HuH-7 (cell line): ENCODE measurements at places on chromosomes 11 and 22.
A peak's percentile ranks its signal among the peaks of the same experiment; 100 is the strongest.

GRCh38 chr22:38870791-38871359 lies 1.1 kb downstream of the CBX6 start:
- no peak for DNase-seq

- DNase-seq = no peak
Observed at GRCh38 chr11:123255909-123256308, 60.9 kb upstream of the CLMP start.

- DNase-seq = no peak
Observed at GRCh38 chr11:79049741-79050179, 391.1 kb downstream of the TENM4 start.

GRCh38 chr11:18700375-18700774 lies 1.8 kb downstream of the TMEM86A start:
- no peak for DNase-seq

GRCh38 chr22:36991206-36991605 lies 28.0 kb downstream of the TST start:
- DNase-seq = no peak

DNA sequence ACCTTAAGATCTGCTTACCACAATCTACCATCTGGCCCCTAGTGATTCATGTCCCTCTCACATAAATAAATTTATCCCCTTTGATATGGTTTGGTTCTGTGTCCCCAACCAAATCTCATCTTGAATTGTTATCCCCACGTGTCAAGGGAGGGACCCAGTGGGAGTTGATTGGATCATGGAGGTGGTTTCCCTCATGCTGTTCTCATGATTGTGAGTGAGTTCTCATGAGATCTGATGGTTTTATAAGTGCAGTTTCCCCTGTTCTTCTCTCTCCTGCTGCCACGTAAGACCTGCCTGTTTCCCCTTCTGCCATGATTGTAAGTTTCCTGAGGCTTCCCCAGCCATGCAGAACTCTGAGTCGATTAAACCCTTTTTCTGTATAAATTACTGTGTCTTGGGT lies 37.2 kb downstream of the OR2AG2 start:
- DNase-seq = no peak

- no peak for DNase-seq
Observed at GRCh38 chr11:20544603-20545237, 54.7 kb upstream of the SLC6A5 start.

DNA sequence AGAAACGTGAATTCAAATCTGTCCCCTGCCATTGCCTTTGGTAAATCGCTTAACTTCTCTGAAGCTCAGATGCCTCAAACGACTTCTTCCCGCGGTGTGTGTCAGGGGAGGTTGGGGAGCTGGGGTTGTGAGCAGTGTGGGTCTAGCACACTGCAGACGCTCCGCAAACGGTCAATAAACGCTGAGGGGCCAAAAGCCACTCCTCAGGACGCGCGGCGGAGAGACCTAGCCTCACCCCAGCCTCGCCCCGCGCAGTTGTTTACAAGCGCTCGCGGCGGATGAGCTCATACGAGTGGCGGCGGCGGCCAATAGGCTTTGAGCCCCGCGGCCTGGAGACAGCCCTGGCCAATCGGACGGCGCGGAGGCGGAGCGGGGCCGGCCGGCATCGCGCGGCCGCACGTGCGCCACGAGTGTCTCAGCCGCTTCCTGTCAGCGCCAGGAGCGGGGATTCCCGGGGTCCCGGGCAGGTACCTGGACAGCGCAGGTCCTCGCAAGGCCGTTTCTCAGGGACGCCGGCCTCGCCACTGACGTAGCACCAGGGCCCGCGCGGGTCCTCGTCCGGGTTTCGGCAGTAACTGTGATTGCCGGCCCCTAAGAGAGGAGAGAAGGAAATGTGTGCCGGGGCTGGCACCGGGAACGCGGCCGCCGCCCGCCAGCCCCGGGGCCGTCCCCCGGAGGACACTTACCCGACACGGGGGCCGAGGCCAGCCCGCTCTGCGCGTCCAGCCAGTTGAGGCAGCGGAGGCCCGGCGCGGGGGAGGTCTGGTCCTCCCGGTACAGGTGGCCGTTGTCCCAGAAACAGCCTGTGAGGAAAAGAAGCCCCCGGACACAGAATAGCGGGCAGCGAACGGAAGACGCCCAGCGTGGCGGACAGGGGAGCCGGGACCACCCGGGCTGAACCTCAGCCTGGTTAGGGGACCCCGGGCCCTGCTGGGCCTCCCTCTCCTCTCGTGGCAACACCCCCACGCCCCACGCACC lies 1.5 kb downstream of the PIK3IP1 start:
- peak; percentile 97 for DNase-seq

DNA sequence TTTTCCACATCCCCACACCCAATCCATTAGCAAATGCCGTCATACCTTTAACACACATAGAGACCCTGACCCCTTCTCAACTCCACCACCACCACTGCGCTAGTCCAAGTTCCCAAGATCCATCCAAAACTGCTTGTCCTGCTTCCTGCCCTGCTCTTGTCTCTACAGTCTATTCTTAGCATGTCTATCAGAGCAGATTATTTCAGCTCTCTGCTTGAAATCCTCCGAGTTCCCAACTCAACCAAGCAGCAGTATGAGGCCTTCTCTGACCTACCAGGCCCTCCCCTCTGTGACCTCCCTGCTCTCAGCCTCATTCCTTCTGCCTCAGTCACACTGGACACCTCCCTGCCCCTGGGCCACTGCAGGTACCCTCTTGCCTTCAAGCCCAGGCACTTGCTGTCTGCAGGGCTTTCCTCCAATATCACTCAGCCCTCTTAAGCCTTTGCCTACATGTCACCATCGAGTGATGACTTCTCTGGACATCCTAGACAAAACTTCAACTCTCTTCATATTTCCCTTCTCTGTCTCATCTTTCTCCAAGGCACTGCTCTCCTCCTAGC lies 134.6 kb downstream of the SPATA19 start:
- DNase-seq = no peak

- DNase-seq = no peak
Observed at GRCh38 chr22:35306350-35306967, 6.8 kb downstream of the TOM1 start.

DNA sequence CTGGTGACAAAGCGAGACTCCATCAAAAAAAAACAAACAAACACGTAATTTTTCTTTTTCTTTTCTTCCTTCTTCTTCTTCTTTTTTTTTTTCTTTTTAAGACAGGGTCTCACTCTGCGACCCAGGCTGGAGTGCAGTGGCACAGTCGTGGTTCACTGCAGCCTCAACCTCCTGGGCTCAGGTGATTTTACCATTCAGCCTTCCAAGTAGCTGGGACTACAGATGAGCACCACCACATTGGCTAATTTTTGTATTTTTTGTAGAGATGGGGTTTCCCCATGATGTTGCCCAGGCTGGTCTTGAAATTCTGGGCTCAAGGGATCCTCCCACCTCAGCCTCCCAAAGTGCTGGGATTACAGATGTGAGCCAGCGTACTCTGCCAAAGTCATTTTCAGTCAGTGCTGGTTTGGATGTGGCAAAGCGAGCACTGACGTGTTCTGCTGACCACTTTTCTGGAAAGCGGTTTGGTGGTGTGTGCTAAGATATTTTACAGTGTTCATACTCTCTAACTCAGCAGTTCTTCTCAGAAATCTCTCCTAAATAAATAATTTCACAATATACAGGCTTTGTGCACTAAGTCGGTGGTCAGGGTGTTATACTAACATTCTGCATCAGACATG lies 10.7 kb downstream of the FAM118A start:
- DNase-seq = no peak

GRCh38 chr22:40805239-40805638 lies 13.9 kb downstream of the SLC25A17 start:
- DNase-seq = no peak

DNA sequence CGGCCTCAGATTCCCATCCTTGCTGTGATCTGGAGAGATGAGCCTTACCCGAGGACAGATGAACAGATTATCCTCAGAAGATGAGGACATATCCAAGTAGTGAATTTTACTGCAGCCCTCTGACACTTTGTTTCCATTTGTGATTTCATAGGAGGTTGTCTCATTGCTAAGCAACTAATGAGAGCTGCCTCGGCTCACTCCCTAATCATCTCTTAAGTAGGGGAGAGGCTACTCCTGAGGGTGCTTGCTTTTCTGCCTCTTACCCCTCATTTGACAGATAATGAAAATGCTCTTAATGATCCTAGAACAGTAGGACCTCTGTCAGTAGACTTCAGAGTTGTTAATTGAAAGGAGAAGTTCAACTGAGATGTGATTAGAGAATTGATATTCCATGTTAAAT lies 150.9 kb downstream of the TBC1D22A start:
- DNase-seq = no peak

- no peak for DNase-seq
Observed at GRCh38 chr22:48745842-48746788, 1081.6 kb downstream of the BRD1 start.

GRCh38 chr22:37260901-37261336 lies 16.9 kb upstream of the RAC2 start:
- peak; percentile 80 for DNase-seq

GRCh38 chr11:128906185-128907050 lies 15.3 kb downstream of the KCNJ5 start:
- DNase-seq = no peak

DNA sequence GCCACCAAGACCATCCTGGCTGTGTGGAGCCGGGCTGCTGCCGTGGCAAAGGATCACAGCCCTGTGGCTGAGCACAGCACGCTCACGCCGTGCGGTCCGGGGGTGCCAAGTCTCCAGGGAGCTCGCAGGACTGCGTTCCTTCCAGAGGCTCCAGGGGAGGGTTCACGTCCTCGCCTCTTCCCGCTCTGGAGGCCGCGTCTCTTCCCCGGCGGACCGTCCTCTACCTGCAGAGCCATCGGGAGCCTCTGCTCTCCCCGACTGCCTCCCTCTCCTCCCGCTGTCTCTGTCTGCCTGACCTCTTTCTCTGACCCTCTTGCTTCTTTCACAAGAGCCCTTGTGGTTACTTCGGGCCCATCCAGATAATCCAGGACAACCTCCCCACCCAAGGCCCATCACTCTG lies 11.4 kb upstream of the MUC5AC start:
- DNase-seq = no peak

DNA sequence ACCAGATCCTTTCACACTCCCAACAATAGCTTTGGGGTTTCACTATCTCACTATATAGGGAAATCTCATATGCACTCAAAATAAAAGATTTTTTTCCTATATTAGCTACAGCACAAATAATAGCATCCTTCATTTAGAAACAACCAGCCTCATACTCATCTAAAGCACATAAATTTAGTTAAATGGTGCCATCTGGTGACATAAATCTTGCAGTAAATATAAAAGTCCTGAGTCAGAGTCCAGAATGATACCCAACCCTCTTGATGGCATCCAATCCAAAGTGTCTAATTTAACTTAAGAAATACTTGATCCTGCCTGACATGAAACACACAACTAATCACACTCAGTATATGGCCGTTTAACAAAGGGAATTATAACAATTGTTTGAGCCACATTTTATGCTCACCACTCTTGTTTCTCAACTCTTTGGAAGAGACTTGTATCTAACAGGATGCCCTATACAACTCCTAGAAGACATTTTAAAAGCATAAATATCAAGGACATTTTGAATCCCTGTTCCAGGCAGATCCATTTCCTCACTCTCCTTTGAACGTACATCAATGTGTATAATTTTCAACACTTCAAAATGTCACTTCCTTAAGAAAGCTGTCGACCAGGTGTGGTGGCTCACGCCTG lies 36.2 kb downstream of the DLG2 start:
- peak; percentile 10 for DNase-seq

DNA sequence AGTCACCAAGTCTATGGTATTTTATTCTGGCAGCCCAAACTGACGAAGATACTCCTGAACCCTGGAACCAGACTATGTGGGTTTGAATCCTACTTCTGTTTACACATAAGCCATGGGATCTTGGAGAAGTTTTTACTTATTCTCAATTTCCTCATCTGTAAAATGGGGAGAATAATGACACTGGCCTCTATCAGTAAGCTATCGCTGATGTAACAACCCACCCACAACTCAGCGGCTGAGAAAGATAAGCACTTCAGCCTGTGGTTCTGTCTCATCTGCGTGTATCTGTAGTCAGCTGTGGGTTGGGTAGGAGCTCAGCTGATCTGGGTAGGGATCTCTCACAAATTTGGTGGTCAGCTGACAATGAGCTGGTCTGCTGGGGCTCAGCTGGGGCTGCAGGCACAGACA lies 68.0 kb upstream of the ALX4 start:
- DNase-seq = no peak

GRCh38 chr22:31533374-31533773 lies 37.0 kb downstream of the SFI1 start:
- no peak for DNase-seq

- no peak for DNase-seq
Observed at GRCh38 chr22:37870273-37870672, 21.1 kb downstream of the EIF3L start.

DNA sequence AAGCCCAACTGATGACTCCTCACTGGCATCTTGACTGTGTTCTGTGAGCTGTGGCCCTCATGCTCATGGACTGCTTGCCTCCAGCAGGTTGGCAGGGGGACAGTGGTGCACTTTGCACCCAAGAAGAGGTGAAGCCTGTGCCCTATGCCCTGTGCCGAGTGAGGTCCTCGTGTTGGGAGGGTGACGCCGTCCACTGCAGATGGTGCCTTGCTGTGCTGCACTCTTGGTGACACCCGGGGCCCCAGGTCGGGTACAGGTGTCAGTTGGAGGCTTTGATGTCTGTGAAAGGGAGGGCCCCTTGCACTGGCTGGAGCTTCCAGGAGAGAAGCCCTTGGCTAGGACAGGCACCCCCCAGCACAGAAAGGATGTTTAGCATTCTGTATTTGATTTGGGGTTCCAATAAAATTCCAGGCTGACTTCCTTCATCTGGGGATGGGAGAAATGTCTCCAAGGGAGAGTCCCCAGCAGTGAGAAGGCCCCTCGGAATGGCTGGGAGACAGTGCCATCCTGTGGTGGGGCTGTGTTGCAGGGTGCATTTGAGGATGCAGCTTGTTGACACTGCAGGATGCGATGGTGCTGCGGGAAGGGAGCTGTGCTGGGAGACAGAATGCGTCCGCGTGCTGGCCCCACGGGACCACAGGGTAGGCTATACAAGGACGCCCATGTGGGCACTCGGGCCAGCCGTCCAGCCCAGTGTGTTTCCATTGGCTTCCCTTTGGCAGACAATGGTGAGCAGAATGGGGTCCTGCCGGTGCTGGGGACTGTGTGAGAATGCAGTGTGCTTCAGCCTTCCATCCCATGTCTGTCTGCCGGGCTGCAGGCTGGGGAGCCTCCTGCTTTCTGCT lies 2.5 kb upstream of the ZDHHC8 start:
- peak; percentile 90 for DNase-seq

DNA sequence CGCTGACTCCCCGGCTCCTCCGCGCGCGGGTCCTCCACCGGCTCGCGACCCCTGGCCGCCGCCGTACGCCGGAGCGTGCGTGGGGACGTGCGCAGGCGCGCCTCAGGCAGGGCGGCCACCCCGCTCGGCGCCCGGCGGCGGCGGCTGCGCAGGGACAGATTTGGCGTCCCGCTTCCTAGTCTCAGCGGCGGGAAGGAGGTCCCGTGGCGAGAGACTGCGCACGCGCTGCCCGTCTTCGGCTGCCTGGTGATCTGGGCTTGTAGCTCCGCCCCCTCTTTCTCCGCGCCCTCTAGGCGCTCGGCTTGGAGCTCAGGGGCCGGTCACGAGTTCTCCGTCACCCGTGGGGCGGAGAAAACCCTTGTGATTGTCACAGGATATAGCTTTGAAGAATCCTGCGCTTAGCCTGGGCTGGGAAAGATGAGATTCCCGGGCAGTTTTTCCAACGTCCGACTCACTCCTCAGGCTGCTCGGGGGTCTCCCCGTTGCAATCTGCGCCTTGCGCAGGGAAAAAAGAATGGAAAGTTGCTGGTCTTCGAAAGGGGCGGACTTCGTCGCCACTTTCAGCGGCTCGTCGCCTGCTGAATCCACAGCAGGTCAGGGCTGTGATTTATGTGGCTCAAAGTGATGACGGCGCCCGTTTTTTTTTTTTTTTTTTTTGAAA lies at the start of gene PATL1:
Gene PATL1, minus strand, starts transcription at position 88 of the 661 bp plus-strand sequence. CDS start 142 bp downstream, outside the sequence.
- DNase-seq = peak; percentile 100
